ENCODE measurements at places on chromosomes 2 and 18. TPM values are rescaled to one million over a fixed set of nuclear protein-coding genes. Genes with fewer than 3 reads are reported as not detected.

DNA sequence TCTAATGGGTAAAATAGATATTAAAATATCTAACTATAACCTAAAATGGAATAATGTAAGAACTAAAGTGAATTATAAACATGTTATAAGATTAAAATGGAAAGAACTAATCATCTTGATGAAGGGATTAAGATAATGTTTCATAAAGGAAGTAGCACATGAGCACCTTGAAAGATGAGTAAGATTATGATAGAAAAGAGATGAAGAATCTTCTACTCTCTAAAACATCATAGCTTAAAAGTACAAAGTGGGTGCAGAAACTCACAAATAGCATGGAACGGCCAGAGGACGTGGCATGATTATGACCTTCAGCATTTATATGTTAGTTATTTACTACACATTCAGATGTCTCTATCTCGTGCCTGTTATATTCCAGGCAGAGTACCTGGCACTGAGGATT lies 76.2 kb upstream of the COL5A2 start:
- no peak for DNase-seq

DNA sequence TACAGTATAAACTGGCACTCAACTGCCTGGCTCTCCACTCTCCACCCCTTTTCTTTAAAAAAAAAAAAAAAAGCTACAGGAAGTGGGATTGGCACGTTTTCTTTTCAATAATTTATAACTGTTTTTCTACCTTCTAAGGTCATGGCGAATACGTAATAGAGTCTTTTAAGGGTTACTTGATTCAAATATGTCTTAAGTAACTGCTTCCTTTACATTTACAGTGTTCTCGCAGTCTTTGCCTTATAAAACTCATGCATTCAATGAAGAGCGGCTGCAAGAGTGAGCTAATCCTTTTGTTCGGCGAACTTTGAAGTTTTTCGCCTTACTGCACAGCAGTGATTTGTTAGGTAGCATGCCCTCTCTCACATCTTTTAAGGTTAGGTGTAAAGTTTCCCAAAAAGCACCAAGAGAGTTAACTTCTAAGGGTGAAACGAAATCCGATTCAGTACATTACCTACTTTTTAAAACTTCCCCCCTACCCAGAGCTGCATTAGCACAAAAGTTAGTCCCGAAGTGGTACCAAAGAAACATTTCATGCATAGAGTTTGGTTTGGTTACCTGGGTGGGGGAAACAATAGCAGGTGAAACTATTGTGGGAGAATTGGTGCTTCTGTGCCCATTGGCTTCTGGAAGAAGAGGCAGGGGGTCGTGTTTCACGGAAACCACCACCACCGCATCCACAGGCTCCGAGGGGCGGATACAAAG lies 2.0 kb downstream of the KCTD1 start:
- DNase-seq = no peak

DNA sequence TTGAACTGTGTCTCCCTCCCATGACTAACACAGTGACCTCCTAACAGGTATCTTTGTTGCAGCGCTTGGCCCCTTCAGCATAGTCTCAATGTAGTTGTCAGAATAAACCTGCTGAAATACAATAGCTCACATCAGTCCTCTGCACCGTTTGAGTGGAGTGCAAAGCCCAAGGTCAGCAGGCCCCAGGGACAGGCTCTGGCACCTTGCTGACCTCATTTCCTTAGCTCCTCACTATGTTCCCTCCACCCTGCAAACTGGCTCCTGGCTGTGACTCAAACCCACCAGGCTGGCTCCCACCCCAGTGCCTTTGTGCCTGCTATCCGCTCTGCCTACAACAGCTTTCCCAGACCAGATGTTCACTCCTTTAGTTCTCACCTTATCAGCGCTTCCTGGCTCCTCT lies 146.7 kb downstream of the LRATD1 start:
- no peak for DNase-seq

GRCh38 chr18:32707147-32707546 lies 65.7 kb downstream of the KLHL14 start:
- no peak for DNase-seq

DNA sequence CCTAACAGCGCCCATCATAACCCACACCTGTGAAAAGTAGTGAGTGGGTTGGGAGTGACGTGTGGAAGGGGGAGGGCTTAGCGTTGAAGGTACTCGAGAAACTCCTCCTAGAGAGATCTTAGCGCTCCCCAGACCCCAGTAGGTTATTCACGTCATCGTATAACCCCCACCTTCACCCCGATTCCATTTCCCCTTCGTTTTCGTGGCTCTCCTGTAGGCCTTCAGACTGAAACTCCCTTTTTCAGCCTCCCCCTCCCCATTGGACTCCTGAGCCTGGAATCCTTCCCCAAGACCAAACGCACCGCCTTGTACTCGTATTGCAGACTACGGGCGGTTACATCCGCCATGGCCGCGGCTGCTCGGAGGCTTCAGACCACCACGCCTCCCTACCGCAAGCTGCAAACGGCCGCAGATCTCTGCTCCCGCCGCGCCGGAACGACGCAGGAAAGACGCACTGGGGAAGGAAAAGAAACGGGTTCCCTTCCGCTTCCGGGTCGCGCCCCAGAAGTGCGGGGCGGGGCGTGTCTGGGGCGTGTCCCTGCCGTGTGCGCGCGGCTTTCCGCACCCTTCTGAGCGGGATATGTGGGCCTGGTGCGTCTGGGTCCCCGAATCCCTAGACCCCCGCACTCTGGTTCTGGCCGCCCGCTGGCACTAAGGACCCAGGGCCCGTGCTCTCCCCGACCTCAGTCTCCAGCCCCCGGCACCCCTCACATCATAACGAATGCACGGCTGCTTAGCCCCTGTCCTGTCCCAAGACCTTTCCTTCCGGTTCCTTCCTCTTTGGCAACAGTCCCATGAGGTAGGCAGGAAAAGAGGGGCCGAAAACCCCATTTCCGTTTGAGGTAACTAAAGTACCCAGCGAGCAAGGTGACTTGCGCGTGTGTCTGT lies at the start of gene SNRNP200:
SNRNP200 (minus strand) TSS at position 456 of the 888 bp plus-strand sequence; CDS start at position 347, 109 bp downstream.
- DNase-seq = no peak

DNA sequence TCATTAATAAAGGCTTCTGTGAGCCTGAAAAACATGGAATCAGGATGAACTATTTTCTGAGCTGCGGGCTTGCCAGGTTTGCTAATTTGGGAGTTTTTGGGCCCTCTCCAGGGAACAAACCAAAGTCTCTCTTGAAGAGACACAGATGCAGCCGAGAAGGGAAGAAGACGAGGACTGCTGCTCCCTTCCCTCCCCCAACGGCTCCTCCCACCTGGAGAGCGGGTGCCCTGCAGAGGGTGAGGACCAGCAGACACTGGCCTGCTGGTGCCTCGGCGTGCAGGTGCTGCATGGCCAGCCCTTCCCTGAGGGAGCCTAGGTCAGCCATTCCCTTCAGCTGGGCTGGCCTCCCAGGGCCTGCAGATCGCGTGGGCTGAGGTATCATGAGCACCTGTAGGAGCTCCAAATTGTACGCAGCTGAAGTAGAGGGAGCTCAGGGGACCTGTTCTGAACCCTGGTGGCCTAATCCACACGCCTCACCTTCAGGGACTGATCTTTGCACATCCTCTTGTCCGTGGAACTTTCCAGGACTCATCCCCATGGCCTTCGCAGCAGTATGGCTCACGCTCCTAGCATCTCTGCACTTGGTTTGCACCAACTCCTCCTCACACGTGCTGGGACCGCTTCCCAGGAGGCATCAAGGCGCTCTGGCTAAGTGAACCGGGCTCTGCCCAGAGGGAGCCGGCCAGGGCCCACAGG lies 19.5 kb downstream of the EMX1 start:
- no peak for DNase-seq

GRCh38 chr18:45335282-45336043 lies 279.8 kb upstream of the SLC14A2 start:
- no peak for DNase-seq

DNA sequence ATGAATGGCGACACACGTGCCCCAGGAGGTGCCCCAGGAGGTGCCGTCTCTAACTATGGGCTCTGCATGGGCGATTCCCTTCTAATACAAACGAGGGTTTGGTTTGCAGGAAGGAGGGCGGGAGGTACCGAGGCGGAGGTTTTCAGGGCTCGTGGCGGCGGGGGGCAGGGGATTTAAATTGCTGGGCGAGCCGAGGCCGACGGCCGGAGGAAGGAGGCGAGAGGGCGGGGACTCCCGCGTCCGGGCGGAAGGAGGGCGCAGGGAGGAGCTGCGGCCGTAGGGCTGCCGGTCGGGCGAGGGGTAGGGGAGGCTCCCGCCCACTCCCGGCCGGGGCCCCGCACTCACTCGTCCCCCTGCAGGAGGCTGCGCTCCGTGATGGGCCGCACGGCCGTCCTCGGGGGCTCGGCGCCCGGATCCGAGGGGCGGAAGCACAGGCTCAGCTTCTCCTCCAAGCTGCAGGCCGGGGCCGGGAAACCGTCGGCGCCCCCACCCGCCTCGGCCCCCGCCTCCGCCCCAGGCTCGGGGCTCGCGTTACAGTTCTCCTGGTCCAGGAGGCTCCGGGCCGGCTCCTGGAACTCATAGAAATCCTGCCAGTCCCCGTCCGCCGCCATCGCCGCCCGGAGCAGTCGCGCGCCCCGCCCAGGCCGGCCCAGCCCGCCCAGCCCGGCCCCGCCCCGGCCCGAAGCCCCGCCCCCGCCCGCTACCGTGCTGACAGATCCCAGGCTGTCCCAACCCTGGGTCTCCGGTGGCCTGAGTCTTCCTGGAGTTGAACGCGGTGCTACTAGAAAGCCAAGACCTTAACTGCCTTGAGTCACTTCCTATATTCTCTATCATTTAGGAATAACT lies at the start of gene FEZ2:
FEZ2 (minus strand) TSS at position 637 of the 846 bp plus-strand sequence; CDS start at position 611, 26 bp downstream.
- no peak for DNase-seq

The C2orf72 gene
- total RNA-seq = 0.29 TPM

The SALL3 gene
- total RNA-seq = 3.0 TPM

DNA sequence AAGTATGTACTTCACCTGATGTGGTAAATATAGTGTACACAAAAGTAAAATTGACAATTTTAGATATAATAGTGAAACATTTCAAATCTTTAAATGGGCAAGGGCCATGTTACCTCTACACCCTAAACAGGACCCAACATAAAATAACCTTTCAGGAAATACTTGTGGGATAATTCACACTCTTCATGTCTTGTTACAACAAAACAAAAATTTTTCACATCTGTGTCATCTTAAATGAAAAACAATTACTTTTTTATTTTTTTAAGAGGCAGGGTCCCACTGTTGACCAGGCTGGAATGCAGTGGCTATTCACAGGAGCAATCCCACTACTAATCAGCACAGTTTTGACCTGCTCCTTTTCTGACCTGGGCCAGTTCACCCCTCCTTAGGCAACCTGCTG lies 42.1 kb downstream of the SRBD1 start:
- DNase-seq = no peak
